ENCODE measurements at places on chromosomes 4 and X.

GRCh38 chrX:71660562-71661416 is 6.6 kb upstream of the LOC101059915 start:
- no peak for DNase-seq

DNA sequence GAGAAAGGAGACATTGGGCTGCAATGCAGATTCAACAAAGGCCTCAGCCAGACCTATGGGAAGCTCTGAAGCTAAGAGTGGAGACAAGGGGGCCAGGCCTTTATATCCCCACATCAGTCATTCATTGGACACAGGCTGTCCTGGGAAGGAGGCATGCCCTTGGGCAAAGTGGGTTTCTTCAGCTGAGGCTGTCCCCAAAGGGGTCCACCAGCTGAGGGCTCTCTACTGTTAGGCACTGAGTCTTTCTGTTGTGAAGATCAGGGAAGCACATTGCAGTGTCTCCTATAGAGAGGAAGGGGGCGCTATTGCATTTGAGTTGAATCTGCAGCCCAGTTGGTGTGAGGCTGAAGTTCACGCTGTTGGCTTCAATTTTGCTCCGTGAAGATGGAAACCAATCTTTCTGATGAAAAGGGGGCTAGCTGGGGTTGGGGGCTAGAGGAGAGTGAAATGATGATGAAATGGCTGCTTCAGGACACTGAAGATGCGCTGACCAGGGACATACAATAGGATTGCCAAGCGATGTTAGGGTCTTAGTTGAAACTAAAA is 48.0 kb downstream of the SLC25A5 start:
- DNase-seq: no peak

GRCh38 chr4:154125340-154125739 is 336.5 kb upstream of the SFRP2 start:
- DNase-seq: no peak

DNA sequence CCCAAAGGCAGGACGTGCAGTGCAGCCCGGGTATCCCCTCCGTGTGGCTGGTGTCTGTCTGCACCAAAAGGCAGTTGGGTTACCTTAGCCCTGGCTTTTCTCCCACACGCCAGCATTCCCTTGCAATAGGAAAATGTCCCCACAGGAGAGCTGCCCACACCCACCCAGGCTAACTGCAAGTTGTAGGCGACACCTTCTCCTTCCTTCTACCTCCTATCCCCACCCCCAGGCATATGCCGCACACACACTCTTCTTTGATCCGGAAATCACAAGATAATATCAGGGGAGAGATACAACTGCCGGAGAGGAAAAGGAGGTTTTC is 444 bp upstream of the APBB2 start:
- DNase-seq: no peak

DNA sequence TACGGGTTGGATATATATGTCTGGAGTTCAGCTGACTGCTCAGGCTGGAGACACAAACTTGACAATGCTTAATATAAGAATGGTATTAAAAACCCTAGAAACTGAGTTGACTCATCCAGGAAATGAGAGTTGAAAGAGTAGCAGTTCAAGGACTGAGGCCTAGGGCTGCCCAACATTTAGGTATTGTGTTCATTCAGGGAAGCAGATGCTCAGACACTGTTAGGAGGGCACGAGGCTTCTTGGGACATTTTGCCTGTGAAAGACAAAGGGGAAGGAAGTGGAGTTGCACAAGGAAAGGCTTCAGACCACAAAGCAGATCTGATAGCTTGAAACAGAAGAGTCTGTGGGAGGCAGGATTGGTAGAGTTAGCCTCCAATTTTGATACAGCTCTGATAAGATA is 52.0 kb upstream of the HS3ST1 start:
- DNase-seq: no peak

GRCh38 chr4:62126064-62126732 is 926.1 kb downstream of the ADGRL3 start:
- DNase-seq: no peak

DNA sequence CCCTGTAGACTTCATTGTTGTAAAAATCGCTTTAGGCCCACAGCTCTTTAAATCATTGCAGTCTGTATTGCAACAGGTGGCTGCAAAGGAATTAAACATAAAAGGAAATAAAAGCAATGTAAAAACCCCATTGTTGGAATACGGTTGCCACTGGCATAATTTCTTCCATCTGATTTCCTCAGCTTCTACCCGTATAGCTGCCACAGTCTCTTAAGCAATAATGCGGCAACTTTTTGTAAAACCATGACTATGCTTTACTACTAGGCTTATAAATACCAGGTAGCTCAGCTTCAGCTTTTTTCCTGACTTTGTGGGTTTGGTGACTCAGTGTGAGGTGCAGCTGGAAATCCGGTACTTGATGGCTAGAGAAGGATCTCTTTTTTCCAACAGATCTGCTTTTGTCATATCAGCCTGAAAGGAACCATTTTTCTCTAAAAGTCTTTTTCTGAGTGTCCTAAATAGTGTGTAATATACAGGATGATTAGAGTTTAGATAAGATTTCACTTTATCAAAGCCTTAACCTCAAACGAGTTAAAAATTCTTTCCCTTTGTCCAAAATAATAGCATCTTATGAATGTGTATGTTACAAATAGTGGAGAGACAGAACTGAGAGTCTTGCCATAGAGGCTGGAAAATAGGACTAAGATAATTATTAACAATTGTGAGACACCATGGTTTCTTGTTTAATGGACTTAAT is 268.0 kb downstream of the ADGRL3 start:
- no peak for DNase-seq

- no peak for DNase-seq
Measured at GRCh38 chr4:105631818-105632400, 76.6 kb downstream of the INTS12 start.

GRCh38 chr4:102824398-102824797 is 3.0 kb downstream of the UBE2D3 start:
- no peak for DNase-seq

Data from MG63 (cell line).